GDM1 (cell line): ENCODE measurements at places on chromosomes 1 and 21.

GRCh38 chr1:159973350-159973940 is 19.4 kb upstream of the SLAMF9 start:
- DNase-seq: no peak

DNA sequence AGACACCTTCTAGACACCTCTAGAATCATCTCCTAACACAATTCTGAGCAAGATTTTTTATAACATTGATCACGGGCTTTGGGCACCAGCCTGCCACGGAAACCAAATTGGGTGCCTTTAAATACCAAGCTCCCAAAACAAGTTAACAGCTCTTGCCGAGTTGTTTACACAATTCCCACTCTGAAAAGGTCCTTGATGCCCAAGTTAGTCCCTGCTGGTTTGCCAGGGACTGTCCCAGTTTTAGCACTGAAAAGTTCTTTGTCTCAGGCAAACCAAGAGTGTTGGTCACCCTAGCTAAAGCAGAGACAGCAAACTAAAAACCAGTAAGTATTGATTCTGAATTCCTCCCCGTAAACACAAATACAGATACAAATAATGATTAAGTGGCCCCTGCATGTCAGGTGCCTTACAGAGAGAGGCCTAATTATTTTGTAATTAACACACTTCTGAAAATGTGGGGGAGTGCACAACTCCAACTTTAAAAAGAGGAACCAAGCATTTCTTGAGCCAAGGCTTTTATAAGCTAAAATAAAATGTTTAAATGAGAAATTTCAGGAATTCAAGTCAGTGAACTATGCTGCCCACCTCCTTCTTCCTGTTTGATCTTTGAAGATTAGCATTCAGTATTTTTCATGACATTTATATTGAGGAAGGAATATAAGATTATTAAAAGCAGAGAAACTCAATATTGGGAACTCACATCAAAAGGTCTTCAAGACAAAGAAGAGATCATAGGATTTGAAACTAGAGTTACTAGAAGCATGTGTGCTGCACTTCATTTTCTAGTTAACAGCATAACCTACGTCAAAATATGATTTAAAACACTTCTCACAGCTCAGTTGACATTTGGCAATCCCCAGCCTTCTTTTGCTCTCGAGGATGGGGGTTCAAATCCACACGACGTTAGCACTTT is 9.0 kb upstream of the UBE2U start:
- no peak for DNase-seq

DNA sequence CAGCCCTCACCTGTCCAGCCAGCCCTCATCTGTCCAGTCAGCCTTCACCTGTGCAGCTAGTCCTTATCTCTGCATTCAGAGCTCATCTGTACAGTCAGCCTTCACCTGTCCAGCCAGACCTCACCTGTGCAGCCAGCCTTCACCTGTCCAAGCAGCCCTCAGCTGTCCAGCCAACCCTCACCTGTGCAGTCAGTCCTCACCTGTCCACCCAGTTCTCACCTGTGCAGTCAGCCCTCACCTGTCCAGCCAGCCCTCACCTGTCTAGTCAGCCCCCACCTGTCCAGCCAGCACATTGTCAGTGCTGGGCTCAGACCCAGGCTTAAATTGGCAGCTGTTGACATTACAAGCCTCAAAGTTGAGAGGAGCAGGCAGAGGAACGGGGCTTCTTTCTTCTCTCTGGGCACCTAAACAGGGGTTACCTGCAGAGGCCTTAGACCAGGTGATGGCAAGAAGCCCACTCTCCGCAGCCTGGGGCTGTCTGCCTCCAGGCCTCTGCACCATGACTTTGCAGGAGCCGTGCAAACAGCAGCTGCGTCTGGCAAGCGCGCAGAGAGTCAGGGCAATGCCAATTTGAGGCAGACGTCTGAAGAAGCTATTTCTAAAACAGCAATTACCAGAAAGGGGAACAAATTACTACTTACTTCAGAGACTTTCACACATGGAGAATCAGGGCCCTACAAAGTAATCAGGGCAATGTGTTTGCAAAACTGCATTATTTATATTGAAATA is 506.1 kb downstream of the NPHP4 start:
- no peak for DNase-seq

- DNase-seq: no peak
Observed at GRCh38 chr1:24715658-24716057, 29.6 kb upstream of the CLIC4 start.

DNA sequence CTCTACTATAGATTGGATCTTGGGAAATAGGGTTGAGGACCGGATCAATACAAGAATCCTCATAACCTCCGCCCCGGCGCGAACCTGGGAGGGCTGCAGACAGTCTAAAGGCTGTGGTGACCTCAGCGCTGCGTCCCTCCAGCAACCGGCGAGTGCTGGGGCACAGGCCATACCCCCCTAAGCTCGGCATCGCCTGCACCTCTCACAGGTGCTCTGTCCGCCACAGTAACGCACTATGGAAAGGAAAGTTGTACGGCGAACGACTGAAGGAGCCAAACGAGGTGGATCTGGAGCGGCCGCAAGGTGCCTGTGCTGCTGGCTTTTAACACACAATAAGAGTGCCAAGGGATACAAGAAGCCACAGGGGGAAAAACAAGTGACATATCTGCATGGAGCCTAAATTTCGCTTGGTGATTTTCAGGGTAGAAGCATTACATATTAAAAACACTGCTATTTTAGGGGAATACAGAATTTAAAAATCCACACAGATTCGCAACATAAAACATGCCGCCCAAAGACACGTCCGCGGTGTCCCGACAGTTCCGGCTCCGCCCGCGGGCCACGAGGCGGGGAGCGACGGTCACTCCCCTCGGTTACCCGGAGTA is 1.4 kb upstream of the RBM15 start:
- peak; percentile 11 for DNase-seq

DNA sequence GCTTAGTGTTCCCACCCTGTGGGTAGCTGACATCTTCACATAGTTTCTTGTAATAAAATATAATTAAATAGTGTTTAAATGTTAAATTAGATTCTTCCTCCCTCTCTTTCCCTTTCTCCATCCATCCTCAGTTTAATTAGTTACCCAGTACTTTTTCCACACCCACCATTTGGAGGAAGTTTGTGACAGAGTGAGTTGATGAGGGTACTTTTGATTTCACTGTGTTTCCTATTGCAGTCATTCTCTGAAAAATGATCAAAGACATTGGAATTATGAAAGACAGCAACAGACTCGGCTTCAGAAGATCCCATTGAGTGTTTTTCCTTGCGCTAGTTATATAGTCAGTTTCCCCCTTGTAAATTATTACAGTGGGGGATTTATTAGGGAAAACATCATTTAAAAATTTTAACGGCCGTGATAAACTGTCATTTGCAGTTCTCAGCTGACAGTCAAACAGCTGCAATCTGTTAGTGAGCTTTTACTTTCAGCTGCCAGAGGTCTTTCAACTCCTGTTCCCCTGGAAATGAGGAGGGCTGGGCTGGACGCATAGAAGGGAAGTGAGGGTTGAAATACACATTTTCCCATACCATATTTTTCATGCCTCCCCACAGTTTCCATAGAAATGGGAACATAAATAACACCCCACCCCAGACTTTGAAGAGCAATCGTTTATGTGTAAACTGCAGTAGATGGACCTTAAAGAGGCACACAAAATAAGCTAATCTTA is 61.3 kb upstream of the CACYBP start:
- no peak for DNase-seq

DNA sequence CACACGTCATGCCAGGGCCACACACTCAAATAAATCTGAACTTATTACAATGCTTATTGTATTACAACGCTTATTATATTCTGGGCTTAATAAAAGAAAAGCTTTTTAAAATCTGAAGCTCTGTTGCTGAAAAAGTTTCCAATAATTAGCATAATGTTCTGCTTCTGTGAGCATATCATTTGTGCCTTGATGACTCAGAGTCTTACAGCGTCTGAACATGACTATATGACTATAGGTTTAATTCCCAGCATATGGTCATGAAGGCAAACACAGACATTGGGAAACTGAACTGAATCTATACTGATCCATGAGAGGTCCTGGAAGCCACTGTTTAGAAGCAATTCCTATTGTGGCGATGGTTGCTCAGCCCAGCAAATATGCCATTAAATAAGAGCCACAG is 66.3 kb downstream of the SIM2 start:
- DNase-seq: no peak

- no peak for DNase-seq
Observed at GRCh38 chr1:61215676-61216289, 133.4 kb downstream of the NFIA start.

DNA sequence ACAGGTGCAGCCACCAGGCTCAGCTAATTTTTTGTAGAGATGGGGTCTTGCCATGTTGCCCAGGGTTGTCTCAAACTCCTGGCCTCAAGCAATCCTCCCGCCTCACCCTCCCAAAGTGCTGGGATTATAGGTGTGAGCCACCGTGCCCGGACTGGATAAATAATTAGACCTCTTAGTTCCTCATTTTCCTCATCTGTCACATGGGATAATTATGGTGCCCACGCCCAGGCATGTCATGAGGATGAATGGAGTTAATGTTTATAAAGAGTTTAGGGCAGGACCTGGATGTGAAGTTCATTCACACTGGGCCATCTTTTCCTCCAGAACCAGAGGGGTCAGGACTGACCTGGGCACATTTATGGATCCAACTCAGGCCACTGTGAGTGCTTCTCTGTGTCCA is 23.7 kb downstream of the PADI3 start:
- DNase-seq: no peak

GRCh38 chr1:226870401-226871279 is at the start of gene PSEN2:
Gene PSEN2, plus strand, starts transcription at chr1:226870616. Its CDS starts 11,292 bp downstream, at chr1:226881908.
- DNase-seq: peak; percentile 47

DNA sequence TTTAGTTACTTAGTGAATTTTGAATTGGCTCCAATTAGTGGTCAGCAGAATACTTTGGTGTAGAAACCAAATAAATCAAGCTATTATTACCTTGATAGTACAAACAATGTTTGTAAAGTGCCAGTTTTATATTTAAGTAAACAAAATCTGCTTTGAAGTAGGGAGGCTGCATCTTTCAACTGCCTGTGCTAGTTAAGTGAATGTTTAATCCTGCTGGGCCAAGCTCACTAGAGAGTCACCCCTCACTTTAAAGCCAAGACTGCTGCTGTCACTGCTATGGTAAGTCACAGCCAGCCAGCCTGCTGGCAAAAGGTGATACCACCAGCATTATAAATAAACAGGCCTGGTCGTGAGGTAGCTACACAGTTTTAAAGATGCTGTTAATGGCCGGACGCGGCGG is 10.3 kb upstream of the CFAP126 start:
- no peak for DNase-seq

- DNase-seq: no peak
Observed at GRCh38 chr1:52633291-52633754, 355 bp downstream of the SHISAL2A start.

- DNase-seq: no peak
Observed at GRCh38 chr1:226293553-226293920, 15.4 kb downstream of the LIN9 start.

DNA sequence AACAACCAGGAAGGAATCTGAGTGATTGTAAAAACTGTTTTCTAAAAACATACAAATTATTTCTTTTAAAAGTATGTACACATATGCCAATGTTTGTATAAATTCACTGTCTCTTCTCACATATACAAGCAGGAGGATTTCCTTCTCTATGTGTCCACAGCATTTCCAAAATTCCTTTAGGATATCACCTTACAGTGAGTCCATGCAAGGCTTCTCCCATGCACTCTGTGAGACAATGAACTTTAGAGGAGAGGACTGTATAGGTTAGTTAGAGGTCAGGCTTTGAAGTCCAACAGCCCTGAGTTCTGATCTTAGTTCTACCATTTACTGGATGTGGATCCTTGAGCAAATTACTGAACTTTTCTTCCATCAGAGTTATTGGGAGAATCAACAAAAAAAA is 34.1 kb upstream of the USH2A start:
- DNase-seq: no peak

DNA sequence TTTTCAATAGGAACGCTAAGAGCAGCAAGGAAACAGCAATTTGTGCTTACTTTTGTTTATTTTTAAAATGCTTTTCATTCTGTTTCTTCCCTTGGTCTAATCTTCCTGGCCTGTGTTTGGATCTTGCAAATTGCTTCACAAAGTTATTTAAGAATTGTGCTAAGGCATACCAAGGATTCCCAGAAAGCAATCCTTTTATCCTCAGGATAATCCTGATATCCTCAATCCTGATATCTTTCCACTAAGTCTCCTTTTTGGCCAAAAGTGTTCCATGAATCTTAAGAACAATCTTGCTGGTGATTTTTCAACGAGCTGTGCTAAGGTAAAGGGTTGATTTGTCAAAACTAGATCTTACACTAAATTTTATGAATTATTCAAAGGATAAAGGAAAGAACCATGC is 1577.9 kb downstream of the PLA2G4A start:
- DNase-seq: no peak

- no peak for DNase-seq
Observed at GRCh38 chr21:26892151-26892550, 46.9 kb upstream of the ADAMTS1 start.

DNA sequence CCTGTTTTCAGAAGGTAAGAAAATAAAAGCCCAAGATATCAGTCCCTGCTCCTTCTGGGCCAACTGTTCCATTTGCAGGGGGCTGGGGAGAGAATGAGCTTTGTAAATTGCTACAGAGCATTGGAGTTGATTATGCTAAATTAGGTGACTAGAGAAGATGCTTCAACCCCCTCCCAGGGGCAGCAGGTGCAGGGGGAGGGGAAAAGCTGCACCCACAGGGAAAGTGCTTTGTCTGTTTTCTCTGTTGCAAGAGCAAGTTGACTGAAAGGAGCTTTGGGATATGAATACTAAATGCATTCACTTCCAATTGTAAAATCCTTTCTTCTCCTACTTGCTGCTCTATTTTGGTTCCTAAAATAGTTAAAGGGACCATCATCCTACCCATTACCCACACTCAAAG is 16.5 kb upstream of the PIGM start:
- no peak for DNase-seq

DNA sequence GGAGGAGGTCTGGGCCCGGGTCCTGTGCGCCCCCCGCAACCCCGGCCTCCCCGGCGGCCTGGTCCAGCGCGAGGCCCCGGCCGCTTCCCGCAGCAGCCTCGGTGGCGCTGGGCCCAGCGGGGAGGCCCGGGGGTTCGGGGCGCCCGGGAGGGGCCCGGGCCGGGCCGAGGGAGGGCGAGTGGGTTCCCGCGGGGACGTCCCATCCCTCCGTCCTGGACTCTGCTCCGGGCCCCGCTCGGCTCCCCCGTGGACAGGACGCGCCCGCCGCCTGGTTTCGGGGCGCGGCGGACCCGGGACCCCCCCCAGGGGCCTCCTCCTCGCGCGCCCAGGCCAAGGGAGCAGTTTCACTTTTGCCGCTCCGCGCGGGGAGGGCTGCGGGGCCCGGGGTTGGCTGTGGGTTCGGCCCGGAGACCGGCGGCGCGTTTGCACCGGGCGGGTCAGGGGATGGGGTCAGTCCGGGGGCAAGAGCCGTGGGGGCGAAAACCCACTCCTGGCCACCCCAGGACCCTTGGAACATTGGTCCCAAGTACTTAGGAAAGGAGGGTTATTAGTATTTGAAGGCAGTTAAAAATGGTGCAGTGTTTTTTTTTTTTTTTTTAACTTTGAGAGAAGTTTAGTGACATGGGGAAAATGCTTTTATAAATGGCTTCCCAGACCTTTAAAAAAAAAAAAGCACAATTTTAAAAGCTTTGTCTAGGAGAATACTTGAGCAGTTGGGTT is 677 bp downstream of the AGPAT3 start:
- DNase-seq: no peak

- no peak for DNase-seq
Observed at GRCh38 chr21:34905218-34905537, 143.9 kb downstream of the RUNX1 start.

- no peak for DNase-seq
Observed at GRCh38 chr1:32719681-32720275, 17.2 kb upstream of the SYNC start.

- DNase-seq: no peak
Observed at GRCh38 chr1:209048941-209049669, 534.4 kb upstream of the CAMK1G start.
